ENCODE measurements at places on chromosomes 5 and 9.

- DNase-seq: no peak
Measured at GRCh38 chr5:135451581-135452320, 400 bp downstream of the TIFAB start.

DNA sequence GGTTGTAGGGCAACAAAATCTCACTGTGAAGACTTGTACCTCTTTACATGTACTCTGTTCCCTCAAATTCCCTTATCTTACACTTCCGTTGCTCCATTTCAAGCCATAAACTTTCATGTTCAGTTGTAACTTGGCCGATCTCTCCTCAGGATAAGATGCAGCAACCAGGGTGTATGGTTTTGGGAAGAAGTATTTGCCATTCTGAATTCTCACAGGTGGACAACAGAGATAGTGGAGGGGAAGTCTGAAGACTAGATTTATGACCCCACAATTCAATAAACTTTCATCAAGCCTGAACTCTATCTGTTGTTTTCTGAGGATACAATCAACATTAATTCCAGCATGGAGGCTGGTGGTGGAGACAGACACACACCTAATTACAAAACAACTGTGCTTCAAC lies 27.5 kb downstream of the GOLGA1 start:
- DNase-seq: no peak

DNA sequence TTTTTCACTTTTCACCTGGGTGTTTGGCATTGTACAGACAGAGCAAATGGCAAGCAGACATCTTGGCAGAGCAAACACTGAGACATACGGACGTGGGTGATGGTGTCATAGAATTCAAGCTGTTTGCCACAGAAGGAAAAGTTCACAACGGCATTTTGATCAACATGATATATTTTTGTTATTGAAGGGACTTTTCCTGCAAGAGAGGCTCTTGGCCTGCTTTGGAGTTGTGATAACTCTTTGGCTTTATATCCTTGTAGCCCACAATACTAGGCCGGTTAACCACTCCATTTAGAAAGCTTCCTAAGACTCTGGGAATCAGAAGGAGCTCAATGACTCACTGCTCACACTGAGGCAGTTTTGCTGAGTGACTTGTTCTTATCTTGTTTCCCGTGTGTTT lies 1038.3 kb downstream of the TLE1 start:
- DNase-seq: no peak

- no peak for DNase-seq
Measured at GRCh38 chr5:116703328-116703727, 128.7 kb upstream of the SEMA6A start.

- no peak for DNase-seq
Measured at GRCh38 chr9:93200989-93201334, 17.0 kb downstream of the WNK2 start.

- DNase-seq: no peak
Measured at GRCh38 chr5:9621379-9621903, 8.7 kb downstream of the TAS2R1 start.

- no peak for DNase-seq
Measured at GRCh38 chr5:11038772-11039171, 277.7 kb upstream of the DAP start.

GRCh38 chr9:128008171-128008570 lies 27.4 kb upstream of the EEIG1 start:
- no peak for DNase-seq

DNA sequence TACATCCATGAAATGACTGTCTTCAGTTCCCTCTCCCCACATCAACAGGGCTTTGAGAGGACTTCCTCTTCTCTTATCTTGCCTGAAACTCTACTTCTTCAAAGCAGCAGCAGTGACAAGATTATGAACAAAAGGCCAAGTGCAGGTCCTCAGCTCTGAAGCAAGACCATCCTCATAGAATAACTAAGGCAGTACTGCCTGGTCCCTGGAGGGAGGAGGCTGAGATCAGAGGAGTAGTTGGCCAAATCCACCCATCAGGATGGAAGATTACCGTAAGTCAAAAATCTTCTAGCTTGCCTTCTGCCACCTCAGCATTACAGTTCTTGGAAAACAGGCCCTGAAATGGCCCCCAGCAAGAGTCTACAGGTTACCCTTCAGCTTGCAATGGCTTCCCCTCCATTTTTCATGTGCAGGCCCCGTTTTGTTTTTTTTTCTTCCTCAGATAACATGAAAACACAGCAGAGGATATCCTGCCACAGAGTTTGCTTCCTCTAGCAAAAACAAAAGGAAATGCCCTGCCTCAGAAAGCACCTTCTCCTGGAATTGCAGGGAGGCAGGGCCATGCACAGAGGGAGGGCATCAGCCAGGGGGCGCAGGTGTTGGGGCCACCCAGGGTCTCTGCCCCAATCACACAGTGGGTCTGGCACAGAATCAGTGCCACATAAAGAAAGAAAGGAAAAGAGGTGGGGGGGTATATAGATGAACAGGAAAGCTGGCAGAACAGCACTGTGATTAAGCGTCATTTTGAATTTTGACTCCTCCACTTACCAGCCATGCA lies 40.0 kb downstream of the KLHL3 start:
- no peak for DNase-seq

- no peak for DNase-seq
Measured at GRCh38 chr9:89447416-89447815, 50.5 kb downstream of the SEMA4D start.

GRCh38 chr5:14735944-14736343 lies 71.4 kb downstream of the OTULIN start:
- no peak for DNase-seq

DNA sequence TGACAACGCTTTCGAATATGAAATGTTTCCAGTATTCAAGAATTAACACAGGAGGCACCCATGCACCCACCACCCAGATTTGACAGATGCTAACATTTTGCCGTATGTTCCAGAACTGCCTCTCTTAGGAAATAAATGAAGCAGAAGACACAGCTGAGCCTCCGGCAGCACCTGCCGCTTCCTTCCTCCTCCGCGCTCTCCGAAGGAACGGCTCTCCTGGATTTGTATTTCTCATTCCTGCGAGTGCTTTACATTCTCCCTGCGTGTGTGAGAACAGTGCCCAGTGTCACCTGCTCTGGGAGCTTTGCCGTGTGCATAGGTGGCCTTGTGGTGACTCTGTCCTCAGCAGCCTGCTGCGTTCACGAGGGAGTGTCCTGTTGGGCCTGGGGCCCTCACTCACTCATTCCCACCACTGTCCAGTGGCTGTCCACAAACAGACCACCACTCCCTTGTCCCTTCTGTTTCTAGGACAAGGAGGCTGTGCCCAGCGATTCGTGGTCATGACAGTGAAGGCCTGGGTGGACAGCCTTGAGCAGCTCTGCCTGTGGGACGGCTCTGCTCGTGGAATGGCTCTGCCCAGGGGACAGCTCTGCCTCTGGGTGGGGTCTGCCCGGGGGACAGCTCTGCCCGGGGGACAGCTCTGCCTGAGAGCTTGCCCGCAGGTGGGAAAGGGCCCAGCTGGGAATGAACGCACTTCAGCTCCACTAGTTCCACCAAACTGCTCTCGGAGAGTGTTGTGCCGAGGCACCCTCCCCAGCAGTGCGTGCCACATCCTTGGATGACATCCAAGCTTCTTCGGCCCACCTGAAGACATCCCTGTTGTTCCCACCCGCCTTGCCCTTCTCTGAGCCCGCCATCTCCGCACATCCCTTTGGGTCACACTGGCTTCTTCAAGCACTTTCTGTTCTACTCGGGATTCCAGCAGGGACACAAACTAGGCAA lies 170.5 kb upstream of the PPP1R26 start:
- DNase-seq: no peak

GRCh38 chr5:172911976-172912375 lies 47.2 kb upstream of the RPL26L1 start:
- no peak for DNase-seq

GRCh38 chr5:67686746-67687145 lies 490.1 kb upstream of the CD180 start:
- no peak for DNase-seq

DNA sequence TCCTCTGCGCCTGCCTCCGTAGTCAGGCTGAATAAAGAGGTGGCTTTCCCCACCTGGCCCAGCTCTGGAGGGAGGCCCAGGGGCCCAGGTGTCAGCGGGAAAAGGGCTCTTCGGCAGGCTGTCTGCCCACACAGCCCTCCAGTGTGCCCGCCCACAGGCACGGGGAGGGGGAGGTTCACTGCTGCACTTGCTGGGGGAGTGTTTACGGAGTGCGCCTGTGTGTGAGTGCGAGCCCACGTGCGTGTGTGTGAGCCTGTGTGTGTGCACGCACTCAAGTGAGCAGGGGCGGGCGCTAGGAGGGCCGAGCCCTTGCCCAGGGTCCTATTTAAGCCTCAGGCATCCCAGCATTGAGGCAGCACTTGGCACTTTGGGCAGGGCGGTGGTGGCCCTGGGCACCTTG lies 10.9 kb downstream of the DNLZ start:
- DNase-seq: no peak

DNA sequence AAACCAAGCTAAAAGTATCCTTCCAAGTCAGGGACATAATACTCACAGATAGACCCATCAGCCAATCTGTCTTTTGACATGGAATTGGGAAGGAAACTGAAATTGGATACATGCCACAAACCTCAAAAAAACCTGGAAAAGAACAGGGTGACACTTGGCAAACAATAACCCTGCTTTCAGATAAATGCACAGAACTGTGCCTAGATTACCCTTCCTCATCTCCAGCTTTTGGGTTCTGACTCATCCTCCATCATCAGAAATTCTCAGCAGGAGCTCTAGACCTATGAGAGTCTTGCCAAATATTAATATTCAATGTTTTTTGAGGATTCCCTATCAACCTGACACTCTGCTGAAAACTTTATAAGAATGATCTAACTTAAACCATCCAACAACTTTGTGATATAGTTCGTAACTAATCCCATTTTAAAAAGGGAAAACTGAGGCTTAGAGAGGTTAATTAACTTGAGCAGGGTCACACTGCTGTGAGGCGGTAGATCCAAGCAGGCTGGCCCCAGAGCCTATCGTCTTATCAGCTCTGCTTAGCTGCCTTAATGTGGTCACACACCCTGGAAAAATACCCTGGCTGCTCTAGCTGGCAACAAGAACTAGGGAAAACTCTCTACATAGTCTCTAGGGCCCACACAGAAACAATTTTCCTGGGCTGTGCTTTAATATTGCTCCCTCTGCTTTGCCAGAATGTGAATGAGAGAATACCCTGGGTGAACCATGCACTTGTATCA lies 157.0 kb upstream of the TRPC7 start:
- no peak for DNase-seq

Data from nephron progenitor cell (in vitro differentiated cells).